ENCODE measurements at places on chromosomes 12 and 14.

DNA sequence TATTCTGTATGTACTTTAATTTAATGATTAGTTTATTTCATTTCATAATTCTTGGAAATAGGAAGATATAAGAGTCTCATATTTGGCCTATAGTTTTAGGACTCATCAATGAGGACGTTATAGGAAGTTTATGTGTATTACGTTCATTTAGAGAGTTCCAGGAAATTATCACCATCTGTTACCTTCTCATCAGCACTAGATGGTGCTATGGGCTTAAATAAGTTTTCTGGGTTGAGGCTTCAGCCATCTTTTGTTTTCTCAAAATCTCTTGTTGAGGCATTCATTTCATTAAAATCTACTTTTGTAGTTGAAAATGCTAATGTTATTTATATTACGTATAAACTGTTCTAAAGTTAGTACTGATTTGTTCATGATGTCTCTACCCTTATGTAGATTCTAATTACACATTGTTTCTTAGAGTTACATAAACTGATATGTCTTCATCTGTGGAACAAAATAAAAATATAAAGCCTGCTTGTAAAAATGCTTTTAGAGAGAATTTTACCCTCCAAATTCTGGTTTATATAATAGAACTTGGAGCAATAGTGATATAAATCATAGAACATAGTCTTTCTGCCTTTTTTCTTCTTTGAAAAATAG is 89.2 kb downstream of the CFAP54 start:
- peak; percentile 86 for DNase-seq

DNA sequence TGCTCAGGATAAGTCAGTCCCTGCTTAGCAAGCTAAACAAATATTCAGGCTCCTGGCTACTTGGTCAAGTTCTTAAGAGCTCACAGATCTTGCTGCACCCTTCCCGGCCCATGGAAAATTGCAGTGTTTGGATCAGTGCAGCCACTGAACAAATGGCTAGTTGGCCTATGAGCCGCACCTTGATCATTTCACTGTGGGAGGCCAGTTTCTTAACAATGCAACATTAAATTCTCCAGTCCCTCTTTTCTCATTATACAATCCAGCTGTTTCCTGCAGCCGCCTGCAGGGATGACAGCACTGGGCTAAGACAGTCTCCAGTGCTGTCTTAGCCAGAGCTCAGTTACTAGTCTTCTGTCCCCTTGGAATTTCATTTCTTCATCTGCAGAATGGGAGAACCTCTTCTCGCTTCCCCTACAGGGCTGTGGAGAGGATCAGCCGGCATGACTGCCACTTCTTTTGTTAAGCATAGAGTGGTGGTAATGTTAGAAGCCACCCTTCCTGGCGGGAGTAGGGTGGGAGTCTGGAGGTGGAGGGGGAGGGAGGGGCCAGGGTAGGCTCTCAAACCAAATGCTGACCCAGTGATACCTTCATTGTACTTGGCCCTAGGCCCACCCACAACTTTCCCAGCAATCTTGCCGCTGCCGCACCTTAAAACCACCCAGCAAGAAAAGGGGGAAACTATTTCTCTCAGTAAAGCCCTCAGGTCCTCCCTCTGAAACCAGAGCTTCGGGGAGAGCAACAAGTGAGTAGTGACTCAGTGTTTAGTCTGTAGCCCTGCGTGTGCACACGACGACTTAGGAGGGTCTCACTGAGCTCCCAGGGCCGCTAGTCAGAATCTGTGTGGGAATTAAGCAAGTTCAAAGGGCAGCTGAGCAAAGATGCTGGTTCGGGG is 145.7 kb downstream of the NUAK1 start:
- DNase-seq, result no peak

DNA sequence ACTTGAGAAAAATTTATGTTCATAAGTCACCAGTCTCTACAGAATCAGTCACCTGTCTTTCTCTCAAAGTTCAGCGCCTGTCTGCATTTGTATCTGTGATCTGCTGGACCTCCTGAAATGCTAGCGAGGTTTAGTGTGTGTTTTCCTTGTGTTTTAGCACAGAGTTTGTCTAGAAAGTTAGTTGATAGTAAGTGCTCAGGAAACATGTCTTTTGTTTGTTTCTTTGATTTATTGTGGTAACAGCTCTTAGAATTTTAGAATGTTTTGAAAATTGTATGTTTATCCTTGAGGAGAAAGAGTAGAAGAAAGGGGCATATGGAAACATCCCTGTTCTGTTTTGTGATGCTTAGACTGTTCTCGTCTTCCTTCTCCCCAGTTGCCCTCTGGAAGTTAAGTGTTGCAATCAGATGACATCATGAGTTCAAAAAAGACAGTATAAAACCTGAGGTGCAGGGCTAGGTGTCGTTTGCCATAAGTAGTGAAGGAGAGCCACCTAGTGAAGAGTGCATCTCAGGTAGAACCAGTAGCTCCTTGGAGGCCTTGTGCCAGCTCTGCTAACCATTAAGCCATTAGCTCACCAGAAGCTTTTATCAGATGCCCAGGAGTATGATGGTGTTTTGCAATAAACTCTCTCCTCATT is 44.8 kb downstream of the FBXW8 start:
- DNase-seq, result no peak

GRCh38 chr14:39621223-39621622 is 189.0 kb upstream of the FBXO33 start:
- no peak for DNase-seq

DNA sequence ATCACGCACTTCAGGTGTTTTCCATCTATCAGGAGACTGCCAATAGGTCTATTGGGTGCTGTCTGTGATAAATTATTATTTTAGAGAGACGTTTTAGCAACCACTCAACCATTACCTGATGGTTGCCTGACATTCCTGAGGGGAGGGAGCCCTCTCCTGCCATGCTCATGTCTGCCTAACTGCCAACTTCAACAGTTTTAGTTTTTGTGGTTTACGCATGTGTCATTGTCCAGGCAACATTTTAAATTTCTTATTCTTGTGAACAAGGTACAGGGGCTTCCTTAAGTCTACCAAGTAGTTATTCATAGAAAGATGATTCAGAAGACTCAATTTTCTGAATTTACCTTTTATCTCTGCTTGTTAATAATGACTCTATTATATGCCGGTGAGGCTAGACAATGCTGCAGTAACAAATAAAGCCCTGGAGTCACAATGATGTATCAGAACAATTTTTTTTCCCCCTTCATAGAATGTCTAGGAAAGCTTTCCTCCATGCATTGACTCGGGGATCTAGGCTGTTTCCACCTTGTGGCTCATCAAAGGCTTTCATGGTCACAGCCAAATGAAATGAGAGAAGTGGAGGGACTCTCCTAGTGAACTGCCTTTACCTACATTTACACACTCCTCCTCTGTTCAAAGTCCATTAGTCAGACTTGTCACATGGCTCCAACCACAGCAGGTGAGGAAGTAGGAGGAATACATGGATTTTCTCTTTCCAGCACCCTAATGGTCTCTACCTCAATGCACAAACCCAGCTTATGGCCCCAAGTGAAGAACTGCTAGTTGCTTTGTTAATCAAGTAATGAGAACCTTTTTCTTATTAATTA is 225.8 kb downstream of the CRADD start:
- DNase-seq, result no peak

DNA sequence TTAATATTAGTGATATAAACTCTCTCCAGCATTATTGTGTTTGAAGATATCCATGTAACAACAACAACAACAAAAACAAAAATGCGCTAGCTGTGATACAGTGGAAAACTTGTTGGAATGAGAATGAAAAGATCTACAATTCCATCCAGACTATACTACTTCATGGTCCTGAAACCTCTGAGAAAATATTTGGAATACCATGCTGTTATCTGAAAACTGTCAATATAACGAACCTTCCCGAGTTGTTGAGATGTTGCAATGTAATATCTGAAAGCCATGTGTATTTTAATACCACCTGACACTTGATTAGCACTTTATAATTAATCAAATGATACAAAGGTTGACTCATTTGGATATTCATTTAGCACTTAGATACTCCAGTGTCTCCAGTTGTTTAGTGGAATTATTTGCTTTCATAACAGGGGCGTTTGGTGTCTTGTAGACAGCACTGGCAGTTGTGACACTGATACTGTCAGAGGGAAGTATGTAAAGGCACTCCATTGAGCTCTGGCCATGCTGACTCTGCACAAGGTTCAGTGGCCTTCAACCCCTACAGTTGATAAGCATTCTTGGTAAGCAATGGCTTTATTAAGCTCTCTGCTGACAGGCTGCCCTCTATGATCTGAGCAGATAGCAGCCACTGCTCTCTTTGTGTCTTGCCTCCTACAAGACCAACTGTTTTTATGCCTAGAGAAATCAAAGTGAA is 447.1 kb upstream of the SEL1L start:
- no peak for DNase-seq

GRCh38 chr12:31225656-31226535 is 100.1 kb downstream of the SINHCAF start:
- no peak for DNase-seq

- DNase-seq, result no peak
These were observed 3.4 kb downstream of the GSG1 start for GRCh38 chr12:13099844-13100604.

DNA sequence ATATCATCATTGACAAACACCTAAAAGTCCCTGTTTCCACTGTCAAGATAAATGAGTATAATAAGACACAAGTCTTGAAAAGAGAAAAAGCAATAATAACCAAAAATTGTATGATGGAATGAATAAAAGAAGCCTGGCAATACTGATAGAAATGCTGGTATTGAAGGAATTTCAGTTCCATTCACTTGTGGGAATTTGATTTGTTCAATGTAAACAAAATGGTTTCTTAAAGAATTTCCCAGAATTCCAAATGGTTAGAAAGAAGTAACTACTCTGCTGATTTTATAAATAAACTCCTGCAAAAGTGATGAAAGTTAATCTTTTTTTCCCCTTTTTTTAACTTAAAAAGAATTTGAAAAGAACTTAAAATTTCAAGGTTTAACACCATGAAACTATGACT is 129.9 kb upstream of the PDZRN4 start:
- DNase-seq, result no peak

- no peak for DNase-seq
These were observed 839.9 kb upstream of the MGAT4C start for GRCh38 chr12:87096082-87096585.

- no peak for DNase-seq
These were observed 416.2 kb upstream of the CCDC196 start for GRCh38 chr14:66069830-66070541.

DNA sequence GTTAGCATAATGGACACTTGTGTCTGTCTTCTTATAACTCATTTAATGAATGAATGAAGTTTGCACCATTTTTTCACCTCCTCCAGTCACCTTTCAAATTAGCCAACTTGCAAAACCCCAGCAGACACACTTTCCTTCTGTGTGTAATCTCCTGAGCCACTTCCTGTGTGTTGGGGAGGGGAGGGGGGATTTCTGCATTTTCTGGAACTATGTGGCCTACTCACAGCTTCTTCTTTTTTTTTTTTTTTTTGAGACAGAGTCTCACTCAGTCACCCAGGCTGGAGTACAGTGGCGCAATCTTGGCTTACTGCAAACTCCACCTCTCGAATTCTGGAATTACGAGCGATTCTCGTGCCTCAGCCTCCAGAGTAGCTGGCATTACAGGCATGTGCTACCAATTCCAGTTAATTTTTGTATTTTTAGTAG is 4.1 kb upstream of the SERPINA1 start:
- DNase-seq, result no peak

DNA sequence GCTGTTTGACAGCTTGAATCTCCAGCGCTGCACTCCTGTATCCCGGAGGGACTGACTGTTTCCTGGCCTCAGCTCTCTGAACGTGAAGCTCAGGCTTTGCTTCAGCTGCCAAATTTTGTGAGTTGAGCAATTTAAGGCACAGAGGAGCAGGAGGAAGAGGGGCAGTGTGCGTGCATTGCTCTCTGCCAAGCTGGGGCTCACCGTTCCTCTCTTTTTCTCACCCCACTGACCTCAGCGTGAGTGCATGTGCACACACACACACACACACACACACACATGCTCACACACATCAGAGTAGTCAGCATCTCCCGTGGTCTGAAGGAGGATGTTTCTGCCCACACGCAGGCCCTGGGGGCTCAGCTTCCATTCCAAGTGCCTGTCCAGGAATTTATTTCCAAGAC is 27.8 kb upstream of the BDKRB2 start:
- no peak for DNase-seq

DNA sequence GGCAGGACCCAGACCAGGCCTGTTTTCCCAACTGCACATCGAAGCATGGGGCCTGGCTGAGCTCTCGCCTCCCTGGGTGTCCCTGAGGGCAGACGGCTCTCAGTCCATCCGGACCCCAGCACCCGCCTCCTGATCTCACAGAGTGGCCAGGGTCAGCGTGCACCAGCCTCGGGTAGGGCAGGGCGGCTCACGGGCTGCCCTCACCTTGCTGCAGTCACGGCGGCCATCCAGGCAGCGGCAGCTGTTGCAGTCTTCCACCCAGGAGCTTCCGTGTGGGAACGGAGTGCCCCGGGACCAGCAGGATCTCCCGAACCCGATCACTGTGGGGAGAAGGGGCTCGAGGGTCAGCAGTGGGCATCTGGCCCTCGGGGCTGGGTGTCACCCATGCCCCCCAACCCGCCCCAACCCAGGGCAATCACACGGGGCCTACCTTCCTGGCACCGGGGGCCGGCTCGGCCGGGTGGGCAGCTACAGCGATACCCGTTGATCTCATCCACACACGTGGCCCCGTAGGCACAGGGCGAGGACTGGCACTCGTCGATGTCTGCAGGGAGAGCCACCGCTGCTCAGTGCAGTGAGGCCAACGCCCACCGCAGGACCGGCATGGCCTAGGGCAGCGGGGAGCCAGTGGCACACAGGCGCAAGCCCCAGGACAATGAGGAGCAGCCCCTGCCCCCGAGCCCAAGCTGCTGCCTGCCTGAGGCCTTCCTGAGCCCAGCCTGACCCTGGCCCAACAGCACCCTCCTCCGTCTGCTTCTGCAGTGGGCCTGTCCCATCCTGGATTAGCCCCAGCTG is 22.2 kb downstream of the JAG2 start:
- no peak for DNase-seq

DNA sequence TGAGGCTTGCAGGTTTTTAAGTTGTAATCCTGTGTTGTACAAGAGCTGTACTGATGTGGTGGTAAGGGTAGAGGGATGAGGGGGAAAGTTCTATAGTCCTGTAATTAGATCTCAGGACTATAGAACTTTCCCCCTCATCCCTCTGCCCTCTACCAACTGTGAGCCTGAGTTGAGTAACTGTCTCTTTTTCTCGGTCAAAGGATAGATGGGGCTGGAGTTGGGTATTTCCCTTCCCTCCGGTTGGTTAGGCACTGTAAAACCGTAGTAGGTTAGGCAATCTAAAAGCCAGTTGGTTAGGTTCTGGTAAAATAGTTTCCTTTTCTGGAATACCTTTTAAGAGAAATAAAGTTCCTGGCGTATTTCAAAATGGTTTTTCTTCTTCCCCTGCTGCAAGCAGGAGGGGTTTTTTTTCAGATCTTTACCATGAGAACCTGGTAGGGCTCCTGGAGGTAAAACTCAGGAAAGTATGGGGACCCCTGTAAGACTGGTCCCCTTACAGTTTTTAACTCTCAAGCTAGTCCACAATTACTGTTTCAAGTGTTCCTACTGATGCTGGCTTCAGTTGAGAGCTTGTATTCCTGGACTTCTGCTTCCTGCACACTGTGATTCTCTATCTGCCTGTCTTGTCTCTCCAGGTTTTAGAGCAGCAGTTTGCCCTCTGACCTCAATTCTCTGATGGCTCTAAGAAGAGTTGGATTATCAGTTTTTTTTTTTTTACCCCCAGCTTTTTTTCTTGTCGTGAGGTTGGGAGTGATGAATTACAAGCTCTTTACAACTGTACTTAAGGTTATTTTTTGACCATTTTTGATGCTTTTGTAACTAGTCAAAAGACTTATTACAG is 58.7 kb downstream of the FUT8 start:
- no peak for DNase-seq

- no peak for DNase-seq
These were observed 33.0 kb downstream of the EMP1 start for GRCh38 chr12:13229504-13229903.

- no peak for DNase-seq
These were observed 158.2 kb upstream of the C14orf180 start for GRCh38 chr14:104421401-104421821.

- peak; percentile 51 for DNase-seq
These were observed 244.2 kb upstream of the OR4E1 start for GRCh38 chr14:21917699-21918436.
